ENCODE measurements at places on chromosomes 6 and 20.

GRCh38 chr6:105994118-105994590 is 92.0 kb upstream of the PRDM1 start:
- no peak for DNase-seq

DNA sequence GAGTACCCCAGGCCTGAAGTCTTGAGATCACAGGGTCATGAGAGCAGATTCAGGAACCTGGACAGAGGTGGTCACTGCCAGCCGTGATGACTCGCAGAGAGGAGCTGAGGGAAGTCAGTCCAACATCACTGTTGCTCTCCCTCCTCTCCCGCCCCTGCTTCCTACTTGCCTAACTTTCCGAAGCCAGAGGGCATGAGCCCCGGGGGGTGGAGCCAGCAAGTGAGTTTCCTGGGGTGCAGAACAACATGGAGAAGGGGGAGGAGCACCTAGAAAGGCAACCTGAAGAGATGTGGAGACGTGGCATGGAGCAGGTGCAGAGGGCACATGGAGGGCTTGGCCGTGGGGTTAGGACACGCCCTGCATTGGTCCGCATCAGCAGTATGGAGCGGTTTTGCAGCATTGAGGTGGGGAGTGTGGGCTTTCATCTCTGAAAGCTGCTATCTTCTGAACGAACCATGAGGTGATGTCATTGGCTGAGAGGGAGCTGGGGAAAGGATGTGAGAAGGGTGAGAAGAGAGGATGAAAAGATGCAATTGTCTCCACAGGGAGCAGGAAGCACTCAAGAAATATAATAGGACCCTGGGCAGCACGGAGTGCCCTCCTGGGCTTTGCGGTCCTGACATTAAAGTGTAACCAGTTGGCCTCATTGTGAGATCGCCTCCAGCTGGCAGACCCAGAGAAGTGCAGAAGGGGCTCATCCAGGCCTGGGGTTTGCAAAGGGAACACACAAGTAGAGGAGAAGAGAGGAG is 25.0 kb downstream of the GDAP1L1 start:
- DNase-seq = peak; percentile 16

DNA sequence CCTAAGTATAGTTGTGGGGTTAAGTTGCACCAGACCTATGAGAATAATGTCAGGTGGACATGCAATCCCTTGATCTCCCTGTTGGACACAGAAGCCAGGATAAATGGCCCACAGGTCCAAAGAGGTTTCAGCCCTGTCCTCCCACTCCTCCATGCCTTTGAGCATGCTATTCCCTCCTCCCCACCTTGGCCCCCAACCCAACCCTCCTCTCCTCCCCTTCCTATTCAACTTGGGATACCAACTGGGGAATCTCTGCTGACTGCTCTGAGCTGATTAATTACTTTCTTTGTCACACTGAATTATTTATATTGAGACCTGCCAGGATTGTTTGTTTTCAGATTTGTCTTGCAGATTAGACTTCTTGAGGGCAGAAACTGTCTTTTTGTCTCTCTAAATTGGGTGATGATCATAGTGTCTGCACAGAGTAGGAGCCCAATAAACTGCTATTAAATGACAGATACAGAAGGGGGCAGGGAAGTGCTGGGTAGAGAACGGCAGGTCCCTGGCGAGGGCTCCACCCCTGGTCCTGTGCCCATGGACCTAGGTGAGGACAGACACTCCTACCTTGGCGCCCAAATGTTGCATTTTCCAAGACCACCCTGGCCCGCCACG is 120.9 kb downstream of the UNC5CL start:
- no peak for DNase-seq

- no peak for DNase-seq
These were observed 24.6 kb downstream of the GMEB2 start for GRCh38 chr20:63602321-63602720.

DNA sequence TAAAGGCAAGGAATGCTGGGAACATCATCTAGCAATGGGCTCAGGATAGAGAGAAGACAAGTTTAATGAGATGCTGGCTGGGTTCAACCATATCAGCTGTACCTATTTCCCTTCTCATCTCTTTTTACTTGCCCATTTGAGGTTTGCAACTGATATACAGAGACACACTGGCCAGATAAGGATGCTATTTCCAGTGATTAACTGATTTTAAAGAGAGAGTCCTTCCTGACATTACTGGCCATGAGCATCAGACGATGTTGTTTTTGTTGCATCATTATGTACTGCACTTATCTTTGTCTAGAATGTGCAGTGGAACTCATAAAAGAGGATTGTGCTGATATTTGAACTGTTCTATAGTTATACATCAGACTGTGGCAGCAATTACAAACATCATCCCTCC is 252.7 kb downstream of the BTBD3 start:
- DNase-seq = no peak

DNA sequence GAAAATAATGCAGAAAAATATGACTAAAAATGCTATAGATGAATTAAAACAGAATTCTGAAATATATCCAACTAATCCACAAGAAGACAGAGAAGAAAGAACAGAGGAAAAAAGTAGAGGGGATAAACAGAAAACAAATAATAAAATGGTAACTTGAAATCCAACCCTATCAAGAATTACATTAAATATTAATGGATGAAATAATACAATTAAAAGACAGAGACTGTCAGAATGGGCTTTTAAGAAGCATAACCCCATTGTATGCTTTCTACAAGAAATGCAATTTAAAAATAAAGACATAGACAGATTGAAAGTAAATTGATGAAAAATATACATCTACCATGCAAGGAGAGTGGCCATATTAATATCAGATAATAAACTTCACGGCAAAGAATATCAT is 15.4 kb downstream of the NHLRC1 start:
- no peak for DNase-seq

All from hematopoietic multipotent progenitor cell treated with erythropoietin and hydrocortisone succinate and interleukin-3 and kit ligand, for 15 days (in vitro differentiated cells).